ENCODE measurements at places on chromosomes 1 and 21.

GRCh38 chr1:197778366-197778945, 3.2 kb upstream of the DENND1B start:
- no peak for DNase-seq

DNA sequence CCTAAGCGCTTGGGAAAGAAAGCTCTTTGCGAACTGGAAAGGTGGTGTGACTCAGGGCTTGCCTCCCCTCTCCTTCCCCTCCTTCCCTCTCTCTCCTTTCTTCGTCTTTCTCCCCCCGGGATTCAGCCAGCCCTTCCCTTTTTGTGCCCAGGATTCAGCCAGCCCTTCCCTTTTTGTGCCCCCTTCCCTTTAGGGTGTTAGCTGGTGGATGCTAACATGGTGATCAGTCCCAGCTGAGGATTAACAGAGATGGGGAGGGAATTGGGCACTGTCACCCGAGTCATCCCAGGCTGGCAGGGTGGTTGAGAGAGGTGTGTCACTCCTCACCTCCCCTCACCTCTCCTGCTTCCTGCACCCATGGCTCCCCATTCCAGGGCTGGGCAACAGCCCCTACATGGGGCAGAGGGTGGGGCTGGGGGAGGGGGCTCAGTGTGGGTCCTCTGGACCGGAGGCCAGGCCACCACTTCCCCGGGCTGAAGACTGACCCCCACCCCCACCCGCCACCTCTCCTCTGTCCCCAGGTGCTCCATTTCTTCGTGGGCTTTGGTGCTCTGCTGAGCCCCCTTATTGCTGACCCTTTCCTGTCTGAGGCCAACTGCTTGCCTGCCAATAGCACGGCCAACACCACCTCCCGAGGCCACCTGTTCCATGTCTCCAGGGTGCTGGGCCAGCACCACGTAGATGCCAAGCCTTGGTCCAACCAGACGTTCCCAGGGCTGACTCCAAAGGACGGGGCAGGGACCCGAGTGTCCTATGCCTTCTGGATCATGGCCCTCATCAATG, 51.5 kb downstream of the ELK4 start:
- DNase-seq = no peak

DNA sequence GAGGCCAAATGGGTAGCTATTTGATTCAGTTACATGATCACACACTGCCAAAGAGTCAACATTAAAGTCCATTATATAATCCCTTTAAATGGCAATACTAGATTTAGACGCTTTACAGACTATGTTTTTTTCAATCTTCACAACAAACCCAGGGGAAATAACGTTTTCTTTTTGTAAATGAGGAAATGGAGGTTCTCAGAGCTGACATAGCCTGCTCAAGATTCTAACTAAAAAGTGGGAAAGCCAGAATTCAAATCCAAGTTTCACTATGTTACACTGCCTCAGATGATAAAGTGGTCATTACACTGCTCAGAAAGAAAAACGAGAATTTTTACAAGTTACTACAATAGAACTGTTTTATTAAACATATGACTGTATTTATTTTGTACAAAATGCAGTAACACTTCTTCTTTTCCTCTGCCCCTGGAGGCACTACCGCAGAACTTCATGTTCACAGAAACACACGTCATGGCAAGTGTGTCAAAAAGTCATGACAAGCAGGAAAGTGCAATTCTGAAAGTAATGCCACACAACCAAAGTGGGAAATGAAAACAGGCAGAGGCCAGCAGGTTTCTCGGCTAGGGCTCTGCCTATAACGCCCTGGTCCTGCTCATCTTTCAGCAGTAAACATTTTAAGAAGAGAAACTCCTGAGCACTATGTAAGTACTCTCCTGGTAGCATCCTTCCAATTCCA, 19.0 kb downstream of the THEMIS2 start:
- no peak for DNase-seq

- no peak for DNase-seq
Observed at GRCh38 chr1:92065042-92065441, 10.2 kb downstream of the SETSIP start.

DNA sequence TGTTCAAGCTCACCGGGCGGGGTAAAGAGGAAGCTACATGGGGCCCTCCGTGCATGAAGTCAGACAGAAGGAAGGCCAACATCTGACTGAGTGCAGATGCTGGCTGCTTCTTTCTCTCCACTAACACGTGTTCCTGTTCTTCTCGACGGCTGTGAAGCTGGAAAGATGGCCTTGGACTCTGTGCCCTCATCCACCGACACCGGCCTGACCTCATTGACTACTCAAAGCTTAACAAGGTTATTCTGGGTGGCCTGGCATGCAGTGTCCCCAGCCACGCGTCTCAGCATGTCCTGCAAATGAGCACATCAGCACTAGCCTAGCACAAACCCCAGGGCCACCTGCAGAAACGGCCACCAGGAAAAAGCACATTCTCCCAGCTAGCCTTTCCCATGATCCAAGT, 41.2 kb downstream of the ACTN2 start:
- DNase-seq = no peak

GRCh38 chr1:125080077-125080476, 3895.3 kb downstream of the SRGAP2C start:
- no peak for DNase-seq

- peak; percentile 34 for DNase-seq
Observed at GRCh38 chr1:209652873-209653401, 712 bp upstream of the LAMB3 start.

DNA sequence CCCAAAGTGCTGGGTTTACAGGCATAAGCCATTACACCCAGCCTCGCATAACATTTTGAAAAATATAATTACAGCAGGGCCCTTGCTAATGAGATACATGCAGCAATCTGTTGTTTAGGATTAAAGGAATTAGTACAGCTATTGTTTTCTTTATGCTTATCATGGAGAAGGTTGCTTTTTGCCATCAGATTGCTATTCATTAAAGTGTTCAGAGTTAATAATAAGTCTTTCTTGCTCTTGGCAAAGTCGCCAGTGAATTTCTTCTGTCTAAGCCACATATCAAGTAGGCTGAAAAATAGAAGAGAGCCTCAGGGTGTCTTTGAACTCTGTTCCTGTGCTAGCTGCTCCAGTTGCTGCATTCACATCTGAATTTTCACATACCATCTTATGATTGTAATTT, 144.1 kb downstream of the POU2F1 start:
- no peak for DNase-seq

GRCh38 chr1:153842006-153842471, 66.8 kb downstream of the SLC27A3 start:
- no peak for DNase-seq

GRCh38 chr1:99457381-99458165, 188.3 kb upstream of the PALMD start:
- no peak for DNase-seq

DNA sequence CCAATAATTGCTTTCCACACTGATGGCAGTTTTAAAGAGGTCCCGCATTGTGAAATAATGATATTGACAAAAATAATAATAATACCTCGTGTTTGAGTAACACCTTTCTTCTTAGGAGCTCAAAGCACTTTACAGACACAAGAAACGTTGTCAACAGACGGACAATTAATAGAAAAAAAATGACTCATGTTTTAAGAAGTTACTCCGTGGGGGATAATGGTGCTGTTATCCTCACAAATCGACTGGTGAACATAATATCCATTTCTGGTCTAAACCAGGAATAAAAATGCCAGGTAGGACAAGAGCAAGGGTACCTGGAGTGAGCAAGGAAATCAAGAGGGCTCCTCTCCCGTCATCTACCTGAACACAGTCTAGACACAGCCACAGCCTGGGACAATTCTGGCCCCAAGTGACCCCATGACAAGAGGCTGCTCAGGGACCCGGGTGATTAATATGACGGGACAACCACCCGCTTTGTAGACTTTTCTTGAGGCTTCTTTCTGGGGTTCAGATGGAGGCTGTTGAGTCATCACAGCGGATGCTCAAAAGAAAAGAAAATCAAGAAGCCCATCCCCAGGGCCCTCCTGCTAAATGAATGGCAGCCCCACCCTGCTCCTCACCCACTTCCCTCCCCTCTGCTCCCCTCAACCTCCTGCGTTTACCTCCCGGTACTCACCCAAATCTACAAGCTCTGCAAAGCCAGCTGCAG, 146.2 kb upstream of the IRF2BP2 start:
- DNase-seq = no peak

DNA sequence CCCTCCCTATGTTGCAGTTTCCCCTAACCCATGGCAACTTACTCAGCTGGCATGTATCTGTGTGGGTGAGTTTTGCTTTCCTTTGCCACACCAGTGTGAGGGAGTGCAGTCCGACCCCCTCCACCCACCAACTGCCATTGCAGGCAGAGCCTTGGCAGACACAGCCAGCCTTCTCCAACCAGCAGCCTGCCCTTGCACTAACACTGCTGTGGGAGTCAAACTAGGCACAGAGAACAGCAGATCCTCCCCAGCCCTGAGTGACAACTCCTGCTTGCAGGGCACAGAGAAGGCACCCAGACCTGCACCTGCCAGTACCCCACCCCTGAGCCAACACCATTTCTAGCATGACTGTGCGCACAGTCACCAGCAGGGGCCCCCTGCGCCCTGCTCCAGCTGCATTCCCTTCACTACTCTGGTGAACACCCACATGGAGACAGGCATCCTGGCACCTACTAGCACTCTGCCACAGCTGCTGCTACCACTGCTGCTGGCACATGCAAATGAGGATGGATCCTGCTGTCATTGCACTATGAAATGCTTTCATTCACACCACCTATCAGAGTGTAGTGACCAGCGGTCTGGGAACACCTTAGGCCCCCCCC, 98.4 kb downstream of the MAGI3 start:
- DNase-seq = no peak

GRCh38 chr1:40895601-40896000, 33.4 kb upstream of the CITED4 start:
- no peak for DNase-seq

DNA sequence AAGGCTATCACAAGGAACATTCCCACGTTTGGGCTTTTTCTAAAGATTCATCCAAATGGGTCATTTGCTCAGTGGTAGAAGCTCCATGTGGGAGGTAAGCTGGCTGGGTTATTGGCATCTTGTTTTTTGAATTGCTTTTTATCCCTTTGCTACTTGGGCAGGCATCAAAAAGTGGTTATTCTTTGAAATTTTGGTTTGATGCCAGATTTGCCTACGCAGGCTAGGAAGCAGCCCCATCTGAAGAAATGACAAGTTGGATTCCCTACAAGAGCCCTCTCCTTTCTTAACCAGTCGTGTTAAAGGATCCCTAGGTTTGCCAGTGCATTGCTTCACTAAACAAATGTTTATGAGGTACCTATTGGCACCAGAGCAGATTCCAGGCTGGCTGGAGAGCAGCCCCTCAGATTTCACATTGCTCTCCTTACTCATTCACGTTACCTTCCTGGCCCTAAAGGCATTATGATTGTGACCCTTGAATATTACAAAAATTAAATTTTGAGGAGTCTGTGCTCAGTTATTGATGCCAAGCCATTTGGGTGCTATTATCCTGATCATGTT, 38.8 kb downstream of the ARID1A start:
- no peak for DNase-seq

DNA sequence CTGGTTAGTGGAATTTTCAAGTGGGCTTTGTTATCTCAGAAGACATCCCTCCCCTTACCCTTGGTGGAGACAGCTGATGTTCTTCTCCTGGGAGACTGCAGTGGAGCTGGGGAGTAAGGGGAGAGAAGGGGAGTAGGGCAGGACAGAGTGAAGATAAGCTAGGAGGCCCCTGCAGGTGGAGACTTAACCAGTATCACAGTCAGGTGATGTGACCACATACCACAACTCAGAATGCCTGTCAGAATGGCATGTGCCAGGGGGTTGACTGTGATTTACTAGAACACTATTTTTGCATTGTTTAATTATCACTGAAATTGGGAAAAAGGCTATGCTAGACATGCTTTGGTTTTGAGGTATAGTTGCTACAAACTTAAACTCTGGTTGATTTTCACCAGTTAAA, 124.6 kb downstream of the NRDC start:
- no peak for DNase-seq

GRCh38 chr1:14182856-14183255, 415.6 kb upstream of the KAZN start:
- DNase-seq = no peak

GRCh38 chr1:205604059-205604458, 27.8 kb downstream of the ELK4 start:
- no peak for DNase-seq

DNA sequence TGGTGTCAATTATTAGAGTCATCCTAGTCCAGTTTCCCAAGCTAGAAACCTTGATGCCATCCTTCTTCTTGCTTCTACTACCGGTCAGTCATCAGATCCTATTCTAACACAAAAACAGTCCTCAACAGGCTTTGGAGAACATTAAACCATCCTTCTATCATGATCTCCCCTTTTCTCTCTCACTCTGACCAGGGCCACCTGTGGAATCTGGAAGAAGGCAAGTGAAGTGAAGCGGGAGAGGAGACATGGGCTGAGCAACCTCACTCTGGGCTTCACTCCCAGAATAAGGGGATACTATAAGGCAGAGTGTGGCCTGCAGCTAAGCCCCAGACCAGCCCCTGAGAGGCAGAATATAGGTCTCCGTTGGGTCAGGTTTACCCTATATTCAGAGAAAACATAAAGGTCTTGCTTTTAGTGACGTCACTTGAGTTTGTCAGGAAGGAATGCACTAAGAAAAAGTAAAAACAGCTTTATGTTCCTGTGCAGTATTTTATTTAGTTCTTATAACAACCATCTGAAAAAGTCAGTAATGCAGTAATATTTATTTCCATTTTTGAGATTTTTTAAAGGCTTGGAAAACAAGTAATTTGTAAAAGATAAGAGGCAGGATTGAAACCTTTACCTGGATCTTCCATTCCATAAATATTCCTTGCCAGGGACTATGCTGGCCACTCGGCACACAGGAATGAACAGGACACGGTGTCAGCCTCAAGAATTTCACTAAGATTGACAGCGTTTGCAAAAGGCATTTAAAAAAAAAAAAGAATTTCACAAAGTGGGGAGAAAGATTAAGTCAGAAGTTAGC, 61.3 kb downstream of the NFASC start:
- no peak for DNase-seq

GRCh38 chr1:201559679-201560162, 20.8 kb downstream of the NAV1 start:
- DNase-seq = peak; percentile 30

DNA sequence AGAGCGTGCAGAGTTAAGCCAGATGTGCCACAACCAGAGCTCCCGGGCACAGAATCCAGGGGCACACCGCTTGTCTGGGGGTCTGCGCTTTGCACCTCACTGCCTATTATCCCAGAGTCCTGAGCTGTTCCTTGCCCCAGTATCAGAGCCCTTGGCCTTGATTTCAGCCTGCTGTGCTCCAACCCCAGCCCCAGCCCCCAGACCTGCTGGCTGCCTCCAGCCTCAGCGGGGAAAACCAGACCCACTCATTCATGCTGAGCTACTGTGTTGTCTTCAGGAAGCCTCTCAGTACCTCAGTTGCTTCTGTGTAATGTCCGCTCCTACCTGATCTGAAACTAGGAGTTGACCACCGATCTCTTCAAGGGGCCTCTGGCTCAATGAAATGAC, 1.1 kb downstream of the IKBKE start:
- no peak for DNase-seq

- DNase-seq = no peak
Observed at GRCh38 chr1:113765306-113766230, 6.3 kb upstream of the PHTF1 start.

- DNase-seq = no peak
Observed at GRCh38 chr1:20302108-20302471, 11.4 kb downstream of the VWA5B1 start.

GRCh38 chr1:41152622-41153044, 89.5 kb downstream of the SCMH1 start:
- DNase-seq = no peak

All from NCI-H526 treated with DMSO at 0.1 percent for 48 hours (cell line).